ENCODE measurements at places on chromosomes 3 and 15.

DNA sequence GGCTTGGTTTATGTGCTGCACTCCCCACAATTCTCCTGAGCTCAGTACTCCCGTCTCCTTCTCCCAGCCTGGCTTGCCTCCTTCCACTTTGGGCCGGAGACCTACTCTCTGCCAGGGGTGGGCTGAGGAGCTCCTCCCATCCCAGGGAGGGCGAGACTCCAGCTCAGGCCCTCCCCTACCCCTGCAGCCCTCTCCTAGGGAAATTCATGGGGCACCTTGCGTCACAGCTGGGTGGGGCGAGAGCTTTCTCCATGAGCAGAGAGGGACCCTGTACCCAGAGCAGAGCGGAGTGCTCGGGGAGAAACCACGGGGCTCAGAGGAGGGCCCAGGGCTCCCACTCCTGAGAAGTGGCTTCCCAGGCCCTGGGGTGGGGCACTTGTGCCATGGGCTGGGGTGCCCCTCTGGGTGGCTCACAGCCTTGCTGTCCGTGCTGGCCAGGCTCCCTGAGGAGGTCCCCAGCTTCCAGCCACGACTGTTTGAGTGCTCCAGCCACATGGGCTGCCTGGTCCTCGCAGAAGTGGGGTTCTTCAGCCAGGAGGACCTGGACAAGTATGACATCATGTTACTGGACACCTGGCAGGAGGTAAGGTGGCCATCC, 13.3 kb downstream of the VILL start:
- no peak for DNase-seq

- DNase-seq = no peak
Measured at GRCh38 chr3:24741506-24741905, 246.9 kb upstream of the THRB start.

DNA sequence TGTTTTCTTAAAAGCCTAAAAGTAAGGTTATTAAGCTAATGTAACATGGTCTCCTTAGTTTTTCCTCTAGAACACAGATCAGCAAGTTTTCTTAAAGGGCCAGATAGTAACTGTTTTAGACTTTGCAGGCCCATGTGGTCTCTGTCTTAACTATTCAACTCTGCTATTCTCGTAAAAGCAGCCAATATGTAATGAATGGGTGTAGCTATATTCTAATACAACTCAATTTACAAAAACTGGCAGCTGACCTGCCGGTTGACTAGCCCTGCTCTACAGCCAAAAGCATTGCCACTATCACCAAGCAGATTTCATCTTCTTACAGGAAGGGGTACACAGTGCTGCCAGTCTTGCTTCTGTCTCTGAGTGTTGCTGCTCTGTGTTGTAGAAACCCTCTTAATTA, 27.4 kb downstream of the KCNMB3 start:
- DNase-seq = no peak

GRCh38 chr3:81249540-81250029, 511.9 kb downstream of the GBE1 start:
- no peak for DNase-seq

Data from activated gamma-delta T cell (primary cell).